Pons (tissue), 1 donor: ENCODE measurements at places on chromosomes 12 and 14.
A peak's percentile ranks its signal among the peaks of the same experiment; 100 is the strongest.

DNA sequence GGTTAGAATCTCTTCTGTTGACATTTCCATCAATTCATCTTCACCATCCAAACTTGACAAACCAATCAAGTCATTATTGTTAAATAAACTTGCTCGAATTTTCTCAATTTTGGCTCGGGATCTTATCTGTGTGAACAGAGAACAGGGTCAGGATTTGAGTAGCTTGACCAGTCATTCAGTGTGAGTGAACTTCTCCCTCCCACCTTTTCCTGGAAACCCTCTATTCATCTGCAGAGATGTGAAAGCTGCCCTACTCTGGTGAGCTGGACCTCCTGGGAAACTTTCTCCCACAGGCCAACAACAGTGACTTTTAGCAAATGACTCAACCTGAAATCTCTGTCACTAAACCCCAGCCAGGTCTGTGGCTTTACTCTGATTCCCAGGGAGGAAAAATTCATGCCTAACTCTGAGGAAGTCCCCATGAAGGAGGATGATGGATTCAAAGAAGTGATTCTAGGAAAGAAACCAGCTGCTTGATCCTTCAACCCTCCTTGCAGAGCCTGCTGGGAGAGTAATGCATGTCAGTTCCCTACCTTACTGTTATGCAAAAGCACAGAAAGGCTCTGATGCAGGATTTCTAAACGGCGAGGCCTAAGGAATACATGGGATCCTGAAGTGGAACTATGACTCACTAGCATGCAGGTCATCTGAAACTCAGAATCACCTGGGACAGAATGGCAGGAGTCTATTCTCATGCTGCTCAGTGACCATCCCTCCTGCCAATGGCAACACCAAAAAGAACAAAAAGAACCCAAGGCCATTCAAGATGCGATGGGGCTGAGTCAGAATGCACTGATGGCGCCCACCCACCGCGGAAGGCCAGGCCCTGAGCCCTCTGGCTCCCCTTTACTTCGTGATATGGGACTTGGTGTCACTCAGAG is 58.0 kb downstream of the TRAFD1 start:
- DNase-seq = no peak

DNA sequence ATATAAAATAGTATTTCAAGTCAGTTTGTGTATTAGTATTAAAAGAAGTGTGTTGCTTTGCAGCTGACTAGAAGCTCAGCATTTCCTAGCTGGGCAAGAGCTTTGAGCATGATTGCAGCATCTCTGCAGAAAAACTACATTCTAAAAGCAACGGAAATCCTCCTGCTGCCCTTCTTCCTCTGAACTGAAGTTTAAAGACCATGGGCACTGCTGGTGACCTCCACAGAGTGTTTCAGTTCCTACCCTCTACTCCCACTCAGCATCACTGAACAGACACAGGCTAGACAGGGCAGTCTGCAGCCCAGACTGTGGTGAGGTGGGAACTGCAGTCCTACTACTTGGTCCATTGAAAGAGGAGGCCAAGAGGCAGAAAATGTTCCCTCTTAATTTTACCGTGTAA is 59.0 kb downstream of the FAR2 start:
- DNase-seq = peak; percentile 79

- DNase-seq = no peak
Observed at GRCh38 chr12:91773749-91774429, 371.8 kb downstream of the BTG1 start.

DNA sequence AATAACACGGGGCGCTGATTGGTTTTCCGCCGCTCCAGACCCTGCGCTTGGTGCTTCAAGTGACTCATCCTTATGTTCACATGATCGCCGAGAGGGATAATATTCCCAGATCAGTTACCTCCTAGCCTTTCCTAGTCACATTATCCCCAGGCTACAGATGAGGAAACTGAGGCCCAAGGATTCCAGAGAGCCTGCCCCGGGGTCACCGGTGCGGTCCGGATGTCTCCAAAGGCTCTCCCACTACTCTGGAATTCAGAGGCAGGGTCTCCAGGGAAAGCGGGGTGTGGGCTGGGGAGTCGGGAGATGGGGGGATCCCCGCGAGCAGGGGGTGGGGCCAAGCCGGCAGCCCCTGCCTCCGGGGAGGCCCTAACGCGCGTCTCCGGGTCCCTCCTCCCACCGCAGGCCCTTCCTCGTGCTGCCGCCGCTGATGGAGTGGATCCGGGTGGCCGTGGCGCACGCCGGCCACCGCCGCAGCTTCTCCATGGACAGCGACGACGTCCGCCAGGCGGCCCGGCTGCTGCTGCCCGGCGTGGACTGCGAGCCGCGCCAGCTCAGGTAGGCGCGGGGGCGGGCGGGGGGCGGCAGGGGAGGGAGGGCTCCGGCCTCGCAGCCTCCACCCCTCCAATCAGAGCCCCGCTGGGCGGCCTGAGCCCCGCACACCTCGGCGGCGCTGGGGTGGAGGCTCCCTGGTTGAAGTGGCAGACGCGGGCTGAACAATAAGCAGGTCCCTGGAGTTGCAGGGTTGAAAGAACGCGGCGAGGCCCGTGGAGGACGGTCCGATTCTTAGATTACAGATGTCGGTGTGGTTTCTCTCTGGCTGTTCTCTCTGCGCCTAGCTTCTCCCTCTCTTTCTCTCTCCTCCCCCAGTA is 104.6 kb upstream of the PWP1 start:
- DNase-seq = no peak

- no peak for DNase-seq
Observed at GRCh38 chr14:32050878-32051277, 26.2 kb upstream of the ARHGAP5 start.
